Head of caudate nucleus (tissue), 42 donors: ENCODE measurements at places on chromosomes 5 and 9.
A peak's percentile ranks its signal among the peaks of the same experiment; 100 is the strongest.

- DNase-seq = no peak
Observed at GRCh38 chr5:97229688-97230285, 46.7 kb upstream of the RIOK2 start.

GRCh38 chr9:100671898-100672297 lies 94.0 kb downstream of the CAVIN4 start:
- no peak for DNase-seq

DNA sequence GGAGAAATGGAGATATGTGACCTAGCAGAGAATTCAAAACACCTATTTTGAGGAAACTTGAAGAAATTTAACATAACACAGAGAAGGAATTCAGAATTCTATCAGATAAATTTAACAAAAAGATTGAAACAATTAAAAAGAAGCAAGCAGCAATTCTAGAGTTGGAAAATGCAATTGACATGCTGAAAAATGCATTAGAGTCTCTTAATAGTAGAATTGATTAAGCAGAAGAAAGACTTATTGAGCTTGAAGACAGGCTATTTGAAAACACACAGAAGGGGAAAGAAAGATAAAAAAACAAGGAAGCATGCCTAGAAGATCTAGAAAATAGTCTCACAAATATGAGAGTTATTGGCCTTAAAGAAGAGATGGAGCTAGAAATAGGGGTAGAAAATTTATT lies 87.8 kb upstream of the SLC1A1 start:
- no peak for DNase-seq

- DNase-seq = no peak
Observed at GRCh38 chr9:22954964-22955363, 508.3 kb downstream of the DMRTA1 start.

DNA sequence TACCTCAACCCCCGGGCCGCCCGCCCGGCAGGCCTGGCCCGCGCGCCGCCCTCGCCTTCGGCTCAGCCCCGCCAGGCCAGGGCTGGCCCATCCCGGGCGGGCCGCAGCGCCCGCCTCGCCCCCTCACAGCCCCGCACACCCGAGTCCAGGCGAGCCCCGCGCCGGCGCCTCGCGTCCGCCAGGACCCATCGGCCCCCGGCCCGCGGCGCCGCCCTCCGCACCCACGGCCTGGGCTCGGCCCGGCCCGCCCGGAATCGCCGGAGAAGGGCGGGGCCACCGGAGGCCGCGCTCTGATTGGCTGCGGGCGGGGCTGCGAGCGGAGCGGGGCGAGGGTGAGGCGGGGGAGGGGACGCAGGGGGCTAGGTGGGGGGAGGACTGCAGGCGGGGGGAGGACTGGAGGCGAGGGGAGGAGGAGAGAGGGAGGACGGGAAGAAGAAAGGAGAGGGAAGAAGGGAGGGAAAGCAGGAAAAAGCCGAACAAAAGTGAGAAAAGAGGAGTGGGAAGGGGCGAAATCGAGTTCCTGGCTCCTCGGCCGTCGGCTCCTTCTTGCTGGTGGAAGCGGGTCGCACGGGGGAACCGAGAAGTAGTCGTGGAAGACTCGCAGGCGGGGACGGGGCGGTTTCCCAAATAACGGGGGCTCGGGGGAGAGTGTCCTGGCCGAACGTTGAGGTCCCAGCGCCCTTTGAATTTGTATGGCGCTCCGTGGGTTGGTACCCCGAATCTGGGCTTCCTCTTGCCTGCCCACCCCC lies 472 bp upstream of the UBTD2 start:
- peak; percentile 89 for DNase-seq
